Stimulated activated CD8-positive, alpha-beta memory T cell treated with anti-CD3 and anti-CD28 coated beads, Interleukin-15, amount 100 ng/mL, for 1 hour (primary cell): ENCODE measurements at places on chromosomes 7 and 10.

GRCh38 chr10:87925570-87925969, 62.1 kb downstream of the PTEN start:
- DNase-seq: no peak

- no peak for DNase-seq
Observed at GRCh38 chr10:127737563-127738511, 852 bp downstream of the FOXI2 start.

GRCh38 chr10:61356354-61356753, 96.8 kb downstream of the TMEM26 start:
- DNase-seq: no peak

DNA sequence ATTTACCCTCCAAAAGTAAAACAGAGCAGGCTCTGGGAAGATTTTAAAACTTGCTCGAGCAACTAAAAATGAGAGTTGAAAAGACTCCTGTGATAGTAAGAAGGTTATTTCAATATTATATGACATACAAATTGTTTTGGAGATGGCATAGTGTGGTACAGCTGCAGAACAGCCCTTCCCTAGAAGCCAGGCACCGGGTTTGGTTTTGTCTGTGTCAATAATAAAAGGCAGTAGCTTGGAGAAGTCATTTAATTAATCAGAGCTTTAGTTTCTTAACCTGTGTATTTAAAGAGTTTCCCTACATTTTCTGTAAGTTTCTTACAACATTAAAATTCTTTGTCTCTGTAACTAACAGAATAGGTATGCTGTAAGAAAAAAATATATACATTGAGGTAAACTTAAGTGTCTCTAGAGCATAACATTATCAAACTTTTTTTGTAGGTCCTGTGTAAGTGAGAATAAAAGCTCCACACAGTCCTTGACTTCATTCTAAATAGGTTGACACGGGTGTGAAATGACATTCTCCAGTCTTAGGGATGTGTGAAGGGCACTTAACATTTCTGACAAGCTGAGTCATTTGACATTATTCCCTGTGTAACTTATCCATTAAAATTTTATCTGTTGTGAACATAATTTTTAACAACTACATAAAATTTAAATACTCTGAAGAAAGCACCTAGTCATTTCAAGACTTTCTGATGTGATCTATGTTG, 425.0 kb upstream of the ETV1 start:
- no peak for DNase-seq

DNA sequence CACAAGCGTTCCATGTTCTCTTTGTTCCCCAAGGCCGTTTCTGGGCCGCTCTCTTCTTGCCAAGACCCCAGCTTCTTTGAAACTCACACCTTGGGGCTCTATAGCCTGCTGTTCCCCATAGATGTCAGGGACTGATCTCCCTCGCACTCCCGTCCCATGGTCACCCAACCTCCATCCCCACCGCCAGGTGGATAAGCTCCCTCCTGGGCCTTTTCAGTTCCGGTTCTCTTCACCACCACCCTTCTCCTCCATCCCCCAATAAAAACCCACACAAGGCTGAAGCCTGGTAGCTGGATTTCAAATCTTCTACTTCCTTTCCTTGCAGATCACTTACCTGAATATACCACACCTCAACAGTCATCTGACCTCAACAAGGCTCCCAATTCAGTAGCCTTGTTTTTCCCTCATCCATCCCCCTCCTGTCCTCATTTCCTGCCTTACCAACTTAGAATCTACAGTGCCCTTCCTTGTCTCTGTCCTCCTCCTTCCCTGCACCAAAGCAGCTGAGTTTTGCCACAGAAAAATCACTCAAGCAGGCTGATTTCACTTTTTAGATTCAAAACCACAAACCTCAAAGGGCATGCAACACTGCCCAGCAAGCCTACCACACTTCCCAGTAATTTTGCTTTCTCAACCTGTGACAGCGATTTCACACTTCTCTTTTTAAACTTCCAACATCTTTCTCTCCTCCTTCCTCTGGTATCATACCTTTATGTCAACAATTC, 7.7 kb downstream of the SLC37A3 start:
- DNase-seq: no peak

DNA sequence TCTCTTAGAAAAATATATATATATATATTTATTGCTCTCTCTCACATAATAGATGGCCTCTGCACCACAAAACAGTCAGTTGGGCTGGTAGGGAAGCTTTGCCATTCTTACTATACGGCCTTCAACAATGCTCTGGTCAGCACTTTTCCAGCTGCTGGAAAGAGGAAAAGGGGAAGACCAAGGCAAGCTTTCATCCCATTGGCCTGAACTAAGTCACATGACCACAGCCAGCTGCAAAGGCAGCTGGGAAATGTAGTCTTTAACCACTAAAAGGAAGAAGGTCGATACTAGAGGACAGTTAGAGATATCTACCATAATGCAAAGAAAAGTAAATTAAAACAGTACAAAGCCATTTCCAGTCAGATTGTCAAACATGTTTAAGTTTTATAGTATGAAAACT, 58.4 kb upstream of the MACROH2A2 start:
- DNase-seq: no peak

DNA sequence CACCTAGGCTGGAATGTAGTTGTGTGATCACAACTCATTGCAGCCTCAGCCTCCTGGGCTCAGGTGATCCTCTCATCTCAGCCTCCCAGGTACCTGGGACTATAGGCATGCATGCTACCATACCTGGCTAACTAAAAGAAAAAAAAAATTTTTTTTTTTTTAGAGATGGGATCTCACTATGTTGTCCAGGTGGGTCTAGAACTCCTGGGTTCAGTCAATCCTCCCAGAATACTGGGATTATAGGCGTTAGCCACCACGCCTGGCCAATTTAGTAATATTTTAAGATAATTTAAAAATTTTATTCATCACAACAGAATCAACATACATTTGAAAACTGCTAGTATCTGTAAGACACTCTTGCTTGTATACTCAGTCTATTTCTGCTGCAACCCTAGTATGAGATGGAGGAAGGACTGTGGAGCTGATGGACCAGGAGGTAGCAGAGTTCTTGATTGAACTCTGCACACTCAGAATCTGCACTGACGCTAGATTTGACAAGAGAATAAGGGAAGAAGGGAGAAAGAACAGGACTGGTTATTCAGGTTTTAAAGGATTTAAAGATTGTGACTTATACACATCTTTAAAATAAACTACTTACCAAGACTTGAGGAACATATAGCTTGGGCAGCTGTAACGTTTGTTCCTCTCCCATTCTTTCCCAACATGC, 57.6 kb downstream of the VCL start:
- no peak for DNase-seq

DNA sequence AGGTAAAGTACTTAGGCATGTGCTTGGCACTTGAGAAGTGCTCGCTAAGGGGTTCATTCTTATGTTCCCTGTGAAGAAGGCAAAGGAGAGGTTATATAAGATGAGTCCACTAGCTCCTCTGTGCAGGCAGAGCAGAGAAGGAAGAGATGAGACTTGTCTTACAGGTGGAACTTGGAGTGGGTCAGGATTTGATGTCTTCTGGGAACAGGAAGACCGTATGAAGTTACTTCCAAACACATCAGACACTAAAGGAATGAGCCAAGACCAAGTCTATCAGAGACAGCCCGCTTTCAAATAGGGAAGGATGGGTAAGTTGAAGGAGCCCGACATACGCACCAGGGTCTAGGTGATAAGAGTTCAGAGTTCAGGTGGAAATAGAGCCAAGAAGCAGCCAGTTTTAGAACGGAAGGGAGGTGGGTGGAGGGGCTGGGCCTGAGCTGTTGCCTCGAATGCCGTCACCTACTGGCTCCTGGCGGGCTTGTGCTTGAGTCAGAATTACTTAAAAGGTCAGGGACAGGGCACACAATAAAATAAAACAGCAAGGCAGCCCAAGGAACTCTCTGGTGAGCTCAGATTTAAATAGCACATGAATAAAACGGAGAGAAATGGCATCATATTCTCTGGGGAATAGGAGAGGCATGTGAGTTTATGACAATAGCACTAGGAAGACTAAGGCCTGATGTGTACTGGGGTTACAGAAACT, 56.1 kb upstream of the GRB10 start:
- no peak for DNase-seq

DNA sequence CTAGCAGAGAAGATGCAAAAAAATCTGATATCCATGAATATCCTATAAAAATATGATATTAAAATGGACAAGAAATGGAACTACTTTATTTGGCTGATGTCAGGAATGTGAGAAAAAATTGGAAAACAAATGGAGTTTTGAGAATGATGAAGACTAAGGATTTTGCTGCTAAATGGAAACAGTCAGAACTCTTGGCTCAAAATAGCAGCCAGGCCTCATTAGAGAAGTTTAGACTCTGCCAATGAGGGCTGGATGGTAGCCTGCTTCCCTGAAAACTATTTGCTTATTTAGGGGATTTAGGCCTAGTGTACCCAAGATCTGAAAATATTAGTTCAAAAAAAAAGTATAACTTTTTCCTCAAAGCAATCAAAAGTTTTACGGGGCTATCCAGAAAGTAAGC, 458.5 kb downstream of the TFEC start:
- no peak for DNase-seq

- DNase-seq: no peak
Observed at GRCh38 chr10:21593986-21594385, 60.0 kb downstream of the MLLT10 start.

DNA sequence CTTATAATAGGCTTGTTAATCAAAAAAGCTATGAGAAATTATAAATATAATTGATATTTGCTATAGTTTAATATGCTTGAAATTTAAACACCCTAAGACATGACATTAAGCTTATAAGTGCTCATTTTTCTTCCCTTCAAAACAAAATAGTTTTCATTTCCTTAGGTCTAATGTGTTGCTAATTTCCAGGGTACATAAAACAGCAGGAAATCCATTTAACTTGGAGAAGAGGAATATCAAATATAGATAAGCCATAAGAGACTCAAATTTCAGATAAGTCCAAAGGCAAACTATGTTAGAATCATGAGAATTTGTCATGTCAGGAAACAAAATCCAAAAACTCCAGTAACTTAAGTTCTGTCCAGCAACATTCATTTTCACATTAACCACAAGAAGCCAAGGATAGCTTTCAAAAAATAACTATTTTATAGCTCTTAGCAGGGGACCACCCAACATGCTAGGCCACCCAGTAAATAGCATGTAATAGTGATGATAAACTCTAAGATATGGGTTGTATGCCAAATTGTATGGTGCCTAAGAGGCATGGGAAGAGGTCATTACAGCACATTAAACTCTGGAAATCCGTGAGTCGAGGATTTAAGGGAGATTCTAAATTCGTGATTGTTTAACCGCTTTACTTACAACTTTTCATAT, 298.1 kb downstream of the CRPPA start:
- no peak for DNase-seq

- DNase-seq: no peak
Observed at GRCh38 chr7:44801890-44802289, 5.4 kb downstream of the PPIA start.

DNA sequence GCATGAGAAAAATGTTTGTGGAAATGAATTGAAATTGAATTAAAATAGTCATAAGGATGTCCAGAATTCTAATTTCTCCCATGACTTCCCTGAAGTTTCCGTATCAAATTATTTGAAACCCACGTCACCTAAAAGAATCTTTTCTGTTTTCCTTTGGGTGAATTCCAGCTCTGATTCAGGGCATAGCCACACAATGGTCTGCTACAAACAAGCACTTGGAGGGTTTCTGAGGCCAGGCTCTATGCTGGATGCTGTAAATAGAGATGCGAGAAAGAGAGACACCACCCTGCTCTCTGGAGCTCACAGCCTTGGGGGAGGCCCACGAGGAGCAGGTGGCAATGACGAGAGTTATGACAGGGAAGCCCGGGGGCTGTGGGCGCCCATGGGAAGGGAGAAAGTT, 33.6 kb downstream of the GHRHR start:
- DNase-seq: no peak

DNA sequence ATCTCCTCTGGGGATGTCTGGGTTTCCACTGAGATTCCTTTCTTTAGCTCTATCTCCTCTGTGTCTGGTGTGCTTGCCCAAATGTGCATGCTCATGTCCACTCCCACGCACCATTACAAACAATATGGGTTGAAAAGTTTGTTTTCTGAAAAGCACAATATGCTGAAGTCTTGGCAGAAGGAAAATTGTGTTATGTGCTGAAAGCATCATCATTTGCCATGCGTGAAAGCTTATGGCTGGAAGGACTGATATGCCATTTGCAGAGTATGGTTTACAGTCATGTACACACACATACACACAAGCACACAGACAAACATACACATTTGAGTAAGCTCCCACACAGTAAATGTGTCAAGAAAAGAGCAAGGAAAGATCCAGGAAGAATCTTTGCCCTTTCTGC, 231.6 kb downstream of the SORCS3 start:
- no peak for DNase-seq

DNA sequence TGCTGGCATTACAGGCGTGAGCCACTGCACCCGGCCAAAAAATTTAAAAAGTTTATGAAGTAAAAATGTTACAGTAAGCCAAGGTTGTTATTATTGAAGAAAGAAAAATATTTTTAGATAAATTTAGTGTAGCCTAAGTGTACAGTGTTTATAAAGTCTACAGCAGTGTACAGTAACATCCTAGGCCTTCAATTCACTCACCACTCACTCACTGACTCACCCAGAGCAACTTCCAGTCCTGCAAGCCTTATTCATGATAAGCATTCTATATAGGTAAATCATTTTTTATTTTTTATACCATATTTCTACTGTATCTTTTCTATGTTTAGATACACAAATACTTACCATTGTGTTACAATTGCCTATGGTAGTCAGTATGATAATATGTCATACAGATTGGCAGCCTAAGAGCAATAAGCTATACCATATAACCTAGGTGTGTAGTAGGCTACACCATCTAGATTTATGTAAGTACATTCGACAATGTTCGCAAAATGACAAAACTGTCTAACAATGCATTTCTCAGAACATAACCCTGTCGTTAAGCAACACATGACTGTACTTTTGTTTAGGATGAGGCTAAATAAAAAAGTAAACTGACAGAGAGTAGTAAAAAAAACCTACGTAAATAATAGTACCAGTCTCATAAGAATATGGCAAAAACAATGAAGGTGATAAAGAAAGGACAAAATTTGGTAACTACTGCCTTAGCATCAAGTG, 77.8 kb upstream of the FAM133B start:
- no peak for DNase-seq

DNA sequence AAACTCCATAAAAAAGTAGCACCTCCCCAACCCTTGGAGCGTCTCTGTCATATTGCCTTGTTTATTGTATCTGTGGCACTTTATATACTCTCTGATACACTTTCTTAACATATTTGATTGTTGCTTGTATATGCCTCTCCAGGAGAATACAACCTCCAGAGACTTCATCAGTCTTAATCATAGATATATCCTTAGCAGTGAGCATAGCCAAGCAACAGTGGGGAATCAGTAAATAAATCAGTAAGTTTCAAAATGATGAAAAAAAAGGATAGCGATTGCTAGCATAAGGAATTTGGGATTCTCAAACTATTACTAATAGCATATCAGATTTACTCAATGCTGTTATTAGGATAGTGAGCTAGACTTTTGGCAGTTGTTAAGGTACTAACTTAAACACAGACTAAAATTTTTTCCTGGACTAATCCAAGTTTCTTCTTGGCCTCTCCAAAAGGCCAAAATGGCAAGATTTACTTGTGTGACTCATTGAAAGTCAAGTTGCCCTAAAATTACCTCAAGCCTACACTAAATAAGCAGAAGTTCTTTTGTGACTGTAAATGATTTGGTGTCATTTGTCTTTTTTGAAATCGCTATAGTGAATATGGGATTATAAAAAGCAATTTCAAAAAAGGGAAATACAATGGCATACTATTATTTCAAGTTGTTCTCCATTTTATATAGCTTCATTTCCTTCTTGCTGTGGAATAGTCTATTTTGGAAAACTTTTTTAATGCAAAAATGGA, 177.9 kb downstream of the CHN2 start:
- DNase-seq: no peak

- DNase-seq: no peak
Observed at GRCh38 chr7:55326081-55326835, 38.9 kb upstream of the LANCL2 start.

- no peak for DNase-seq
Observed at GRCh38 chr7:17408245-17408903, 109.9 kb downstream of the AHR start.
